ENCODE measurements at places on chromosomes 7 and 10. TPM values are rescaled to one million over a fixed set of nuclear protein-coding genes. Genes with fewer than 3 reads are reported as not detected.

Gene SEMA3C
- 12.2 TPM for total RNA-seq

Gene CPXM2
- not detected for total RNA-seq

Gene PRTFDC1
- total RNA-seq: 1.9 TPM

Gene RASA4B
- total RNA-seq: 14.3 TPM

Gene WNT8B
- not detected for total RNA-seq

Gene DMTF1
- total RNA-seq: 154 TPM

Gene RGR
- not detected for total RNA-seq

Gene GTPBP10
- total RNA-seq: 15.2 TPM

GRCh38 chr10:109740436-109740835 is 182.9 kb downstream of the XPNPEP1 start:
- no peak overlapping the region for H3K4me3 ChIP-seq
- no peak for DNase-seq
- H3K27ac ChIP-seq: no peak overlapping the region
- no peaks in the 10 kb centered on the region for H3K36me3 ChIP-seq
- no peaks in the 10 kb centered on the region for H3K4me1 ChIP-seq

- no peak overlapping the region for H3K4me3 ChIP-seq
- peaks cover 7% of the 10 kb centered on the region for H3K4me1 ChIP-seq
- H3K27ac ChIP-seq: no peak overlapping the region
Observed at GRCh38 chr7:151416112-151416940, 6.5 kb upstream of the WDR86 start.

- no peaks in the 10 kb centered on the region for H3K36me3 ChIP-seq
- H3K27me3 ChIP-seq: no peaks in the 10 kb centered on the region
- no peak for DNase-seq
- H3K27ac ChIP-seq: no peak overlapping the region
- H3K4me3 ChIP-seq: no peak overlapping the region
Observed at GRCh38 chr7:155277385-155277994, 20.2 kb upstream of the INSIG1 start.

- H3K27me3 ChIP-seq: no peaks in the 10 kb centered on the region
- H3K27ac ChIP-seq: peak overlapping the region; percentile 94
- DNase-seq: no peak
- H3K4me1 ChIP-seq: peaks cover 27% of the 10 kb centered on the region
- peak overlapping the region; percentile 74 for H3K4me3 ChIP-seq
Observed at GRCh38 chr10:15096661-15097010, 519 bp upstream of the RPP38 start.

DNA sequence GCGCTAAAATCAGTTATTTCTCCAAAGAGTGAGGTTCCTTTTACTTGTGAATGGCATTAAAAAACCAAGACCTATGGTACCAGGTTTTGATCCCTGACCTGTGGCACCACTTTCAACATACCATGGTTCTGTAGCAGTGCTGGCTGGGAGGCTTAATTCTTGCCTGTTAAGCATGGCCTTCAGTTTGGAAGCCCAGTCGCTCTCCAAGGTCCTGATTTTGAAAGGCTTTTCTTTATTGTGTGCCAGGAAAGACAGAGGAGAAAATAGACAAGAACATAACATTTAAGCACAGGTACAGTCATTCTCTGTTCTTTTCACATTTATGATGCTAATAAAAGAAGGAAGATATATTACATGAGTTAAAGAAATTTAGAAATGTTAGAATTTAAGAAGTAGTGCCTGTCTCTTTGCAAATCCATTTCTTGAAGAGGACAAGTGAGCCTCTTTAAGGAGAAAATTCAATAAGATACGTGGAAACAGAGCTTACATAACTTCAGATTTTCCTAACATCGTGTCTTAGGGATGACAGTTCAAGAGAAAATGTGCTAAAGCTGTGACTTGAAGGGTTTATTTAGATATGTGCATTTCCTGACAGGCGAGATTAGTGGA is 357.6 kb downstream of the DPP6 start:
- no peaks in the 10 kb centered on the region for H3K36me3 ChIP-seq
- no peak overlapping the region for H3K4me3 ChIP-seq
- H3K4me1 ChIP-seq: no peaks in the 10 kb centered on the region
- no peak for DNase-seq

DNA sequence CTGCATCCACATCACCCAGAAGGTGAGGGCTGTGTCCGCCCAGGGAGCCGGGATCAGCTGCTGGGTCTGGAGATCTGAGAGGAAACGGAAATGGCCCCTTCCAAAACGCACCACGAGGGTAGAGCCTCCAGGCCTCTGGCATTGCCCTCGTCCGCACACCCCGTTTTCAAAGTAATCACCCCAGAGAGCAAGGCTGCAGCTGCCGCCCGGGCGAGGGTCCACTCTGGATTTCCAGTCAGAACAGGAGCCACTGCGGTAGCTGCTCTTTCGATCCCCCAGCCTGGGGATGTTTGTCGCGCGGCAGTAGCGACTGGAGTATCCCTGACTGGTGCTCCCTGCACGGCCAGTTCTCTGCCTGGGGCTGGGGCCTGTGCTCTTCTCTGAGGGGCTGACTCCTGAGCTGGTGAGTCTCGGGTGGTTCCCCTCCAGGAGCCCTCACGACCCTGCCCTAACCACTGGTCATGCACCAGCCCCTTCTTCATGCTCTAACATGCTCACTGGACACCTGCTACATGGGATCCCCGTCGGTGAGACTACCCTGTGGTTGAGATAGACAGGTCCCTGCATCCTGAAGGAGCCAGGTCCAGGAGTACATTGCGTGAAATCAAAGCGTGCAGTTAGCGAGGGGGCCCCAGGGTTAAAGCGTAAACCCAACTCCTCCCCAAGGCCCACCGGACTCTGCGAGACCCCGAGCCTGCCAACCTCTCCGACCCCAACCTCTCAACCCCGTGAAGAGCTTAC is 99.2 kb downstream of the FOXL3 start:
- DNase-seq: no peak
- H3K4me1 ChIP-seq: no peaks in the 10 kb centered on the region
- H3K4me3 ChIP-seq: no peak overlapping the region
- H3K27me3 ChIP-seq: no peaks in the 10 kb centered on the region
- no peaks in the 10 kb centered on the region for H3K36me3 ChIP-seq

GRCh38 chr7:9842301-9842700 is 1131.4 kb upstream of the PHF14 start:
- no peak overlapping the region for H3K27ac ChIP-seq
- no peak overlapping the region for H3K4me3 ChIP-seq
- no peaks in the 10 kb centered on the region for H3K36me3 ChIP-seq
- H3K27me3 ChIP-seq: no peaks in the 10 kb centered on the region
- DNase-seq: no peak

DNA sequence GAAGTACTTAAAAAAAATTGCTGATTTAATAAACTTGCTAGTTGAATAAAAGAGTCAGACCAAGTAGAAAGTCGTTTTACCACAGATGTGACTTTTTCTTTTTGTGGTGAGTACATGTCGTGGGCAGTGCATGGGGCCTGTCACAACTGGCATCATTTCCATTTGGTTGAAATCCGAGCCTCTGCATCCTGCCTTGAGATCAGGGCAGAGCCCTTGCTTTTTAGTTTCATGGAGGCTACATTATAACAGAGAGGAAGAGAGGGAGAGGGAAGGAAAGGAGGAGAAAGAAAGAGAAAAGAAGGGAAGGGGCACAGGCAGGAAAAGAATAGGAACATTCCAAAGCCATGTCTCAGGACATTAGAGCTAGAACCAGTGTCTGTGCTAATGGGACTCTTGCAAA is 20.4 kb upstream of the INSYN2A start:
- H3K27me3 ChIP-seq: no peaks in the 10 kb centered on the region
- H3K36me3 ChIP-seq: no peaks in the 10 kb centered on the region
- H3K27ac ChIP-seq: no peak overlapping the region
- no peaks in the 10 kb centered on the region for H3K4me1 ChIP-seq
- no peak for DNase-seq

GRCh38 chr7:105006367-105007136 is 7.5 kb upstream of the KMT2E start:
- H3K27ac ChIP-seq: peak overlapping the region; percentile 18
- peaks cover 9% of the 10 kb centered on the region for H3K36me3 ChIP-seq
- DNase-seq: no peak
- no peaks in the 10 kb centered on the region for H3K27me3 ChIP-seq

DNA sequence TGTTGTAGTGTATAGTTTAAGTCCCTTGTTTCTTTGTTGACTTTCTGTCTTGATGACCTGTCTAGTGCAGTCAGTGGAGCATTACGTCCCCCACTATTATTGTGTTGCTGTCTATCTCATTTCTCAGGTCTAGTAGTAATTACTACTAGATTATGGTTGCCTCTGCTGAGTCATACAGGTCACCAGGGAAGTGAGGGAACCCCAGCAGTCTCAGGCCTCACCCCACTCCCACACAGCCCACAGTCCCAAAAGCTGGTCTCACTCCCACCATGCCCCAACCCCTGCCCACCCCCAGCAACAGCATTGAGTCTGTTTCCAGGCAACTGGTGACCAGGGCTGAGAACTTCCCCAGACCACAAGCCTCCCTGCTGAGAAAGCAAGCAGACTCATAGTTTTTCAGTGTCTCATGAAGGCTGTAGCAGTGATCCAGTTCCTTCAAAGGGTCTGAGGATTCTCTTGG is 88.0 kb downstream of the PLXDC2 start:
- no peak overlapping the region for H3K27ac ChIP-seq
- no peak overlapping the region for H3K4me3 ChIP-seq
- H3K4me1 ChIP-seq: no peaks in the 10 kb centered on the region

GRCh38 chr7:20539201-20539600 is 76.3 kb upstream of the ABCB5 start:
- H3K27me3 ChIP-seq: no peaks in the 10 kb centered on the region
- no peak for DNase-seq
- H3K27ac ChIP-seq: no peak overlapping the region

DNA sequence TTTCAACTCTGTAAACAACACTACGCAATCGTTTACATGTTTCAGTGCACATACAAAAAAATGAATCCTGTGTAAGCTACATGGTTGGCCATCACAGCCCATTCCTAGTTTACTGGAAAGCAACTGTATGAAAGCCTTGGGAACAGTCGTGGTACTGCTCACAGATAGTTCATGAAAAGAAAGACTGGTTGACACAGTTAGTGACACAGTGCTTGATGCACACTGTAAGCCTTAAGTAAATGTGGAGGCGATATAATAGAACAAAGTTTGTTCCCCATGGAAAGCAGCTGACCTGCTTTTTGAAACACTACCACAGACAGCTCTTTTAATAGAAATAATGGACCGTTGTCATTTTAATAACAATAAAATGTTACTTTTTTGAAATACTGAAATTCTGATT is 5.1 kb downstream of the CACNA2D1 start:
- H3K27me3 ChIP-seq: peaks cover 12% of the 10 kb centered on the region
- H3K4me1 ChIP-seq: no peaks in the 10 kb centered on the region
- no peak overlapping the region for H3K27ac ChIP-seq

DNA sequence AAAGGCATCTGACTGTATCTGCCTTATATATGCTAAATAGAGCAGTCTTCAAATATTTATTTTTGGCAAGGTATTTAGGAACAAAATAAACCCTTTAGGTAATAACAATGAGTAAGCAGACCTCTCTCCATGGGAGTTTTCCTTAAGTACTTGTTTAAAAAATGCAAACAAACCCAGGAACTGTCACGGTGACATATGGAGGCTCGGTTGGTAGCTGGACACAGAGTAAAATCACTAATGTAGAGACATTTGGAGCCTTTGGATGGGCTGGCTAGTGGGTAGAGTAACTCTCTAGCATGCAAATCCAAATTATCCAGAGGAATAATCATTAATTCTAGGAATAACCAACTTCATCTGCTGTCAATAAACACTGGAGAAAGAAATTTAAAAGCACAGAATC is 71.6 kb upstream of the LAMB4 start:
- H3K27ac ChIP-seq: no peak overlapping the region
- no peaks in the 10 kb centered on the region for H3K4me1 ChIP-seq
- no peaks in the 10 kb centered on the region for H3K36me3 ChIP-seq
- no peak for DNase-seq
- no peak overlapping the region for H3K4me3 ChIP-seq

DNA sequence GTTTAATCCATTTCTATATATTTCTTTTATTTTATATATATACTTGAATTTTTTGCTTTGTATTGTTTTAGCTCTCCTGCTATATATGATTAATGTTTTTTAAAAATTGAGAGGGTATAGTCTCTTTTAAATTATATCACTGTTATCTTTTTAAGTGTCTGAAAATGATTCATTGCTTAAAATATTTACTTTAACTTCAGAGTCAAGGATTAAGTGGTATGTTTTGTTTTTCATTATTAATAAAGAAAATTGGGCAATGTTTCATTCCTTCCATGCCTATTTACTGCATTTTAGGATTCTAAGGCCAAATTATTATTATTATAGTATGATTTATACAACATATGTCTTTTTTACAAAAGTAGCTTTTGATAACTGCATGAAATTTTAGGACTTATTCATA is 67.2 kb upstream of the THSD7A start:
- H3K27me3 ChIP-seq: no peaks in the 10 kb centered on the region
- no peaks in the 10 kb centered on the region for H3K36me3 ChIP-seq
- DNase-seq: no peak

DNA sequence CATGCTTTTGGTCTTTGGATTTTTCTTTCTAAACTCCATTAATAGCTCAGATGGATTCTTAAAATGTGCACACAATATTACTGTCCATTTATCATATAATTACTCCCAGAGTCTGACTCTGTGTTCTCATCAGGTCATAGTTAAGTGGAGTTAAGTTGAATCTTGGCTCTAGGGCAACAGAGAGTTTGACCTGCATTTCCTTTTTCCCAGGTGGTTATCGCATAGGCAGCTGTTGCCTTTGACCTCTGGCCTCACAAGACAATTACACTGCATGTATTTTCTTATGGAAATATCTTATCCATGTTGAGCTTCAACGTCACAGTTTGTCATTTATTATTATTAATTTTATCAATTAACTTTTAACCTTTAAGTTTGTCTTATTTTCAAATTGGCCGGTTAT is 237.5 kb upstream of the HGF start:
- H3K4me1 ChIP-seq: no peaks in the 10 kb centered on the region
- H3K36me3 ChIP-seq: no peaks in the 10 kb centered on the region
- DNase-seq: no peak
- H3K27ac ChIP-seq: no peak overlapping the region
- H3K4me3 ChIP-seq: no peak overlapping the region

DNA sequence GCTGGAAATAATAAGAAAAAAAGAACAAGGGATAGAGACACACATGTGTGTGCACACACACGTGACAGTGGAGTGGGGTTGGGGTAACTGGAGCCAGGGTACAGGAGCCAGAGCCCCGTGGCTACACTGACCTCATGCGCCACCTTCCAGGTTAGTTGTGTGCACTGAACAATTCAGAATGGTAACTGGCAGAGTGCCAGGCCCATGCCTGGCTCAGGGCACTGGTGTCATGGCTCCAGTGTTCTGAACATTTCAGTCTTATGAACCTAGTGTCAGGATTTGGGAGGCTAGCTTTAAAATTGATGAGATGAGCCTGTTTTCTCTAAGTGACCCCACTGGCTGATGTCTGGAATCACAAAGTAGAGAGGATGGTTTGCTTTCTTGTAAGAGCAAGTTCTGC is 269.6 kb downstream of the SORCS3 start:
- H3K27me3 ChIP-seq: no peaks in the 10 kb centered on the region
- H3K36me3 ChIP-seq: no peaks in the 10 kb centered on the region
- no peak overlapping the region for H3K4me3 ChIP-seq
- no peak for DNase-seq
- no peak overlapping the region for H3K27ac ChIP-seq
